ENCODE measurements at places on chromosomes 16 and 17. TPM values are rescaled to one million over a fixed set of nuclear protein-coding genes. Genes with fewer than 3 reads are reported as not detected.
A peak's percentile ranks its signal among the peaks of the same experiment; 100 is the strongest.

The CACNA1G gene
- total RNA-seq = 1.1 TPM

The SEPTIN1 gene
- 3.0 TPM for total RNA-seq

- no peak for DNase-seq
Measured at GRCh38 chr17:38601539-38602351, 4.0 kb downstream of the SRCIN1 start.

DNA sequence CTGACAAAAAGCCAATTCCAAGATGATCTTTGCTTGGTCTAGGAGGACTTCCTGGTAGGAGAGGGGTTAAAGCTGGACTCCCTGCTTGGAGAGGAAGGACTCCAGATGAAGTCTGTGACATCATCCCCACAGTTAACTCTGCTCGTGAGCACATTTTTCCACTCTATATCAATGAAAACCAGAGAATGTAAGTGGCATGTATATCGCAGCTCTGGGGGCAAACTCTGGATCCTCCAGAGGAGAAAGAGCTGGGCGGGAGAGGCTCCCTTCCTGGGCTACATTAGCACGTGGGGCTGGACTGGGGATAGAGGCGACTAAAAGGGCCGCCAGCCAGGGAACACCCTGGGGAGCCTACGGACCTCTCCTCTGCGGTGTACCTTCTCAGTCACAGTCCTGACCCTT is 34.1 kb downstream of the HIC1 start:
- no peak for DNase-seq

- DNase-seq = peak; percentile 64
Measured at GRCh38 chr16:56353054-56353921, 72.1 kb downstream of the AMFR start.

Data from posterior vena cava (tissue), 2 donors.